ENCODE measurements at places on chromosomes 6 and 20.

DNA sequence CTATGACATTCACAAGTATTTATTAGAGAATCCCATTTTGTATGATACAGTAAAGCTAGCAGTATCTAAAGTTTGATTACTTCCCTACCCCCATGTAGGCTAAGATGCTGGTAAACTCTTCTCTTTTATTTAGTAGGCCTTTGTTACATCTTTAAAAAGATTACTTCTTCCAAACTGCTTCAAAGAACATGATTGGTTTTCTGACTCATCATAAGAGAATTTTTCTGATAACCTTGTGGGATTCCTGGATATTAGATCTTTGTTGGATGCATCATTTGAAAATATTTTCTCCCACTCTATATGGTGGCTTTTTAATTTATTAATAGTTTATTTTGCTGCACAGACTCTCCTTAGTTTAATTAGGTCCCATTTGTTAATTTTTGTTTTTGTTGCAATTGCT, 898.3 kb upstream of the ADGRB3 start:
- no peak for DNase-seq

- no peak for DNase-seq
Observed at GRCh38 chr20:12699374-12700228, 309.2 kb upstream of the SPTLC3 start.

- no peak for DNase-seq
Observed at GRCh38 chr20:39492223-39492797, 530.2 kb downstream of the DHX35 start.

GRCh38 chr6:126955621-126956020, 162.8 kb upstream of the RSPO3 start:
- no peak for DNase-seq

GRCh38 chr6:109488001-109488400, 5.0 kb upstream of the ZBTB24 start:
- no peak for DNase-seq

DNA sequence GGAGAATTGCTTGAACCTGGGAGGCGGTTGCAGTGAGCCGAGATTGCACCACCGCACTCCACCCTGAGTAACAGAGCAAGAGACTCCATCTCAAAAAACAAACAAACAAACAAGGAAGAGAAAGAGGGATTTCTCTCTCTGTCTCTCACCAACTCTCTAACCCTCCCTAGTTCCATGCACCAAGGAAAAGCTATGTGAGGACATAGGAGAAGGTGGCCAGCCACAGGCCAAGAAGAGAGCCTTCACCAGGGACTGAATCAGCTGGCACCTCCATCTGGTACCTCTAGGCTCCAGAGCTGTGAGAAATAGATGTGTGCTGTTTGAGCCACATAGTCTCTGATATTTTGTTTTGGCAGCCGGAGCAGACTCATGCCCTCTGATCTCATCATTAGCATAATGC, 9.0 kb upstream of the FAM110A start:
- DNase-seq: no peak

DNA sequence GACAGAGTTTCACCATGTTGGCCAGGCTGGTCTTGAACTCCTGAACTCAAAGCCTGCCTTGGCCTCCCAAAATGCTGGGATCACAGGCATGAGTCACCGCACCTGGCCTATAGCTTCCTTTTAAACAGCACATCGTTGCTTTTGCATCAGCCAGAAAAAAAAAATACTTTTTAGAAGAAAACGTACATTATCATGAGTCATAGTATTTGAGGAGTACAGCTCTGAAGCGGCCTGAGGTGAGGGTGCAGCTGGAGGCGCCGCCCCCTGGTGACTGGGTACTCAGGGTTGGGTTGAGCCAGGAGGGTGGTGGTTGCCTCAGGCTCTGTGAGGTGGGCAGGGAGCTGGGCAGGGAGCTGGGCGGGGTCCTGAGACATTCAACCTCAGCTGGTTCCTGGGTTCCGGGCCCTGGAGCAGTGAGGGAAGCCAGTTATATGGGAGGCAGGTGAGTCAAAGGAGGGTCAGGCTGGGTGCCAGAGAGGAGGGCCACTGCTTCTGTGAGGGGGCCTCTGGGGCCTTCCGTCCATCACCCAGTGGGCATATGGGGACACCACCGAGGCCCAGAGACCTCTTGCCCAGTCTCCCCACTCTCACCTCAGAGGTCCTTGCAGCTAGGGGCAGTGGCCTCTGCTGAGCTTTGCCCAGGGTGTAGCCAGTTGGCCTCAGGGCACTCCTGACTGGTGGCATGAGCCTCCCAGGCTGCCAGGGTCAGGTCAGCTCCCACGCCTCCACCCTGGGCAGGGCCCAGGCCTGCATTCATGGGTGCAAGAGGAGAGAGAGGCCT, 11.7 kb upstream of the ID1 start:
- DNase-seq: no peak

- no peak for DNase-seq
Observed at GRCh38 chr20:20447196-20447595, 79.3 kb downstream of the INSM1 start.

DNA sequence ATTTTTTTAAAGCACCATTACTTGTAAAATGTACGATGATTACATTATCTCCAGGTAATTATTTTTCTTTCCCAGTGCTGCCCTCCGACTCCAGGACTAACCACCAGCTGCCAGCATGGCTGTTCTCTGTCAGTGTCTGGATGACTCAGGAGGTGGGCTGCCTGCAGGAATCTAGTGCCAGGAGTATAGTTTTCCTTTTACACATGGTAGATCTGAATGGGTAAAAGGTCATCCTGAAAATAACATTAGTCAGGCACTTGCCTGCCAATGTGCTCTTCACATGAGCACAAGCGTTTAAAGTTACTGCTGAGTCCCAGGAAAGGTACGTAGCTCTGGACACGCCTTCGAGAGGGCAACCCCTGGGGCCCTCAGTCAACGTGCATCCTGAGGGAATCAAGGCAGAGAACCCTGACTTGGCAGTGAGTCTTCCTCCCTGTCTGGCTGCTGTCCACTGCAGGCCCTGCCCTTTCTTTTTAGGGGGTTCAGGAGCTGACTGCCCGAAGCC, 2.4 kb downstream of the DYNLT1 start:
- DNase-seq: no peak

DNA sequence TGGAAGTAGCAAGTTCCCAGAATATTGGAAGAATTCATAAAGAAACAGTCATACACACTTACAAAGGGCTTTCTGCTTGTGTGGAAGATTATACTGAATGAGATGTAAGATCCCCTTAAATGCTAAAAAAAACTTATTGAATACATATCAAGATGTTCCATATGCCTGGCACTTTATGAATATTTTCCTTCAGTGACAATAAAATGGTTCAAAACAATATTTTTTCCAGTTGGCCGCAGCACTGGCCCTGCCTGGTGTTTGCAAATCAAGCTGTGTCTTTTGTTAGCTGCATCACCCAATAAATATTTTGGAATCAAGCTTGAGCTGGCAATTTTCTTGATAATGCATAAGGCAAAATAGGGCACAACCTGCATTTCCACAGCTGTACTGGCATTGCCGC, 51.2 kb downstream of the CFAP61 start:
- DNase-seq: no peak

DNA sequence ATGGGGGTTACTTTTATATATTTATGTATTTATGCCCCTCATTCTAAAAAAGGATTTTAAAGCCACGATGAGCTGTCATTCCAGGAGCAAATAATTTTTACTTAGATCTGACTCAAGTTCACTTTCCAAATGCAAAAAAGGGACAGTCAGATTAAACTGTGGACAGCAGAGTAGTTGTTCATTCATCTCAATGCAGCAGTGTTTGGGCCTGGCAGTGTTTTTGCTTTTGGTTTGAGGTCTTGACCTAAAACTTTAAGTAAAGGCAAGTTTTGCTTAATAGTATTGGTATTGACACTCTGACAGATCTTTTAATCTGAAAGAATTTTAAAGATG, 13.9 kb downstream of the JARID2 start:
- no peak for DNase-seq

DNA sequence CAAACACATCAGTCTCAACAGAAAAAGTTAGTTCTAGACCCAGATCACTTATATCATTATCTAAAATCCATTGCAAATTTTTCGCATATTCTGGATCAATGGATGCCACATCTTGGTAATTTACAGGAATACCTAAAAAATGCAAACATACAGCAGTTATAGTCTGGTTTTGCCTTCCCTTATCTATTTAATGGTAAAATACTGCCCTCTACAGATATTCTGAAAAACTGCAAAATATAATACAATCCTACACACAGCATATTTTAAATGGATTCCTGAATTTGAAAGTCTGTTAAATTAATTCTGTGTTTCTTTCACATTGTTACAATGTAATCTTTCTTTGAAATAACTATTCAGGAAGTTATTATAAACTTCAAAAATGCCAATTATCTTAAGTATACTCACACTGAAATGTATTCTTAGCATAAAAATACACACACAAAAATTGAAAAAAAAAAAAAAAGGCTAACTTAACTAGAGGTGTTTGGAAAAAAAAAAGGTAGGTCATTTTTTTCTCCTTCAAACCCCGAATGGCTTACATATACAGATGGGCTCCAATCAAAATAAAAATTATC, 88.4 kb downstream of the HACE1 start:
- no peak for DNase-seq

DNA sequence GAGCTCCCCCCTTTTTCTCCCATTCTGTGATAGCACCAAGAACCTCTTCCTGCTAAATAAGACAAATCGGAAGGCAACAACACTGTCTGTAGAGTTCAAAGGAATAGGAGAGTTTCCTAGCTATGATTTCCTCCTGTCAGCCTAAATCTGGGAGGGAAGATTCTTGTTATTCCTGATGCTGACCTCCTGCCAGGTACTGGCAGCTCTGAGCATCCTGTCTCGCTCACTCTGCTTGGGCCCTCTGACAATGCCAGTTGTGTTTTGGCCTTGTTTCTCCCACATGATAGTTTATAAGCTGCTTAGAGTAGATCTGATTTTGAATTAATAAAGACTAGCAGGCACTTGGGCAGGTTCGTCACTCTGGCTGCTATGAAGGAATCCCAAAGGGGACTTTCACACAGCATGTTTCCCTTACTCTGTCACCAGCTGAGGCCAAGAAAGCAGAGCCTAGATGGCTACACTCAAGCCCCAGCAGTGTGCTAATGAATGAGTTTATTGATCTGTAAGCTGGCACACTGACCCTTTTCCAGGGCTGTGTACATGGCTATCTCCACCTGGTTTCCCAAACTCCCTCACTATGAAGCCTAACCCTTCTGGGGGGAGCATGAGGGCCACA, 52.3 kb downstream of the UQCC1 start:
- no peak for DNase-seq

- DNase-seq: no peak
Observed at GRCh38 chr6:39049575-39050283, 1.1 kb downstream of the GLP1R start.

- no peak for DNase-seq
Observed at GRCh38 chr20:58330687-58331086, 21.2 kb downstream of the RAB22A start.

DNA sequence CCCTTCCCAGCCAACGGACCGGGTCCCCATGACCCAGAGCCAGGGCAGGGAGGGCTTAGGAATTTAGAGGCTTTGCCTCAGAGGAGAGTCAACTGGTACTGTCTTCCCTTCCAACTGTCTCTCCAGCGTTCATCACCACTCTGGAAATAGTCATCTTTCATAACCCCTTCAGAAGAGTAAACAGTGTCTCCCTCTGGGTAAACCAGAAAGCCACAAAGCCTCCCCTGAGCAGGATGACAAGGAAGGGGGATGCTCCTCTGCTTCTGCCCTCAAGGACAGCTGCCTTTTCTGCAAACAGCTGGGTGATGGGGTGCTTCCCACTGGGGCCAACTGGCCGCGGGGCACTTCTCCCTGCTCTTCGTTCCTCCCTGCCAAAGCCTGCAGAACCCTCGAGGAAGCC, 90.1 kb downstream of the PSMG4 start:
- no peak for DNase-seq

DNA sequence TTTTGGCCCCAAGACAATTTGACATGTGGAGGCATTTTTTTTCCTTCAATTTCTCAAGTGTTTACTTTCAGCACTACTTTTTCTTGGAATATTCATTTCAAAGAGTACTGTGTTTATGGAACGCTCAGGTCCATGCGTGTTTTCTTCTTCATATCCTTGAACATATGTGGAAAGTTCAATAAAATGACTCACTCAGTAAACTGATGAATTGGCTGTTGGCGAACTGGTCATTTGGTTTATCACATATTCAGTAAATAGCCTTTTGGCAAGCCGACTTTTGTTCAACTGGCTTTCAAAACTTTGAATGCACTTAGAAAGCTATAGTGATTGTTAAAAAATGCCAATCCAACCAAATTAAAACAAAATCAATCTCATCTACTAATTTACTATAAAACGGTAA, 964.6 kb upstream of the SLC35B3 start:
- DNase-seq: no peak

DNA sequence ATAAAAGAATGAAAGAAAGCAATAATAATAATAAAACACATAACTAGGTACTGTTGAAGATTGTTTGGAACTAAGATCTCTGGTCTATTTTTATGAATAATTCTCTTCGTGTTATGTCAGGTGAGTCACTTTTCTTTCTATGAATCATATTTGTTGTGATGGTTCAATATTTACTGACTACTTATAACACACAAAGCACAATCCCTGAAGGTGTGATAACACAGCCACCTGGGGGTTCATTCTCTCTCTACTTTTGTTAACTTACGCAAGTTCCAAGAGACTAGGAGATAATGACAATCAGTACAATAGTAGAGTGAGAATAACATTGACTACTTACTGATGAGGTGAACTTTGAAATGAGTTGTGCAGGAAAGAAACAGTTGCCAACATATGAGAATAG, 149.9 kb downstream of the IBTK start:
- no peak for DNase-seq

DNA sequence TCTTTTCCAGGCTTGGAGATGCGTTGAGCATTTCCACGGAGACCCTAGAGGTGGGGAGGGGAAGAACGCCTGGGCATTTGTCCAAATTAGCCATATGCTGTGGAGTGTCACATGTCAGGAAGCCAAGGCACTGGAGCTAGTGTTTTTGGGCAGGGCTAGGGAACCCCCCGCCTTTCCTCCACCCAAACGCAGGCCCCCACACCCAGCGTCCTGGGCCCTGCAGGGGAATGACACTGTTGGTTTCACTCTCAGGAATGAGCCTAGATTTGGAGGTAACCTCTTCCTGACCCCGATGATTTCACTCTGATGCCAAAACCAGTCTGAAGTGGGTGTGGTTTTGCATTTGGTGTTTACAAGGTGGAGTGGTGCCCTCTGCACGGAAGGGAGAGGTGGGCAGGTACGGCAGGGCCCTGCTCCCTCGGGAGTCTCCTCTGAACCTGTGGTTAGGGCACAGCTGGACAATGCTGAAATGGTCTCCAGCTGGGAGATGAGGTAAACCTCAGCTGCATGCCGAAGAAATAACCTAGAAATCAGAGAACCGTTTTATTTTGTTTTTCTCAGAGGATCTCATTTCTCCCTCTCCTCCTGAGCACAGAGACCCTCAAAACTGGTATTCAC, 29.5 kb downstream of the MTHFD1L start:
- peak; percentile 25 for DNase-seq

- no peak for DNase-seq
Observed at GRCh38 chr6:1606780-1607515, 2.8 kb upstream of the FOXC1 start.

- DNase-seq: peak; percentile 37
Observed at GRCh38 chr20:21395666-21396598, 1.4 kb downstream of the NKX2-4 start.

- DNase-seq: no peak
Observed at GRCh38 chr6:83352424-83353061, 78.3 kb downstream of the ME1 start.

- DNase-seq: no peak
Observed at GRCh38 chr20:33563788-33564187, 73.9 kb downstream of the CBFA2T2 start.

- DNase-seq: no peak
Observed at GRCh38 chr20:6868861-6869260, 101.4 kb downstream of the BMP2 start.

Measured in CD4-positive, alpha-beta T cell (primary cell).